NCI-H526 (cell line): ENCODE measurements at places on chromosomes 16 and 17.

DNA sequence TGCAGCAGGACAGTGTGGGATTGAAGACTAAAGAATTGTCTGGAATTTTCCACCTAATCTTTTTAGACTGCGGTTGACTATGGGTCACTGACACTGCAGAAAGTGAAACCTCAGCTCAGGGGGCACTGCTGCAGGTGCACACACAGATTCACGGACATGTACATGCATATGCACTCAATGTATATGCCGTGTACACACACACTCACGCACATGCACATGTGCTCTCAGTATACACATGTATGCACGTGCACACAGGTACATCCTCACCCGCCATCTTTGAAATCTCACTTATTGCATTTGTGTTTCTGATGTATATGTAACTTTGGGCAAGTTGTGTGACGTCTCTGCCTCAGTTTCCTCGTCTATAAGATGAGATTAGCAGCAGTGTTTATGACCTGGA lies 27.3 kb downstream of the CMIP start:
- DNase-seq = no peak

- DNase-seq = no peak
These were observed 65.7 kb upstream of the ZNF469 start for GRCh38 chr16:88316941-88317612.

DNA sequence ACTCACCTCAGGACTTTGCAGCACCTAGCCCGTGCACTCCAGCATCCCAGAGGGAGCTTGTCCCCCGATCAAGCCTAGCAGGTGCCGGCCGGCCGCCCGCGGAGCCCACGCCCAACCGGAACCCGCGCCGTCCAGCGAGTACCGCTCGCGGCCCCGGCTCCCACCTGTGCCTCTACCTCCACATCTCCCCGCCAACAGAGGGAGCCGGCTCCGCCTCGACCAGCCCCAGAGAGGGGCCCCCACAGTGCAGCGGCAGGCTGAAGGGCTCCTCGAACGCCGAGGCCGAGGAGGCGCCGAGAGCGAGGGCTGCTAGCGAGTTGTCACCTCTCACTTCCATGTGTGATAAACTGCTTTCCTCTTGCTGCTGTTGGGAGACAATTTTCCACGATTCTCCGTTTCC lies 41.1 kb upstream of the DHRS7B start:
- DNase-seq = no peak

- no peak for DNase-seq
These were observed 5.1 kb downstream of the KRT31 start for GRCh38 chr17:41392278-41392677.

DNA sequence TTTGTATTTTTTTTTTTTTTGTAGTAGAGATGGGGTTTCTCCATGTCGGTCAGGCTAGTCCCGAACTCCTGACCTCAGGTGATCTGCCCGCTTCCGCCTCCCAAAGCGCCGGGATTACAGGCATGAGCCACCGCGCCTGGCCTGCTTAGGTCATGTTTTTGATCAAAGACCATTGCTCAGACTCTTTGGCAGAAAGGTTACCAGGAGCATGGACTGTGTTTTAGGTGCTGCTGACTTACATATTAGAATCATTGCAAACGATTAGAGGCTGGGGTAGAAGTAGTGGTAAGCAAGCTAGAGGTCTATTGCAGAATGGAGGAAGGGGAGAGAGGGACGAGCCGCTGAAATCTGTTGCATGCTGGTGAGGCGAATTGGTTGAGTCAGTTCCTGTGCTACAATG lies 79.8 kb downstream of the TANGO6 start:
- no peak for DNase-seq

DNA sequence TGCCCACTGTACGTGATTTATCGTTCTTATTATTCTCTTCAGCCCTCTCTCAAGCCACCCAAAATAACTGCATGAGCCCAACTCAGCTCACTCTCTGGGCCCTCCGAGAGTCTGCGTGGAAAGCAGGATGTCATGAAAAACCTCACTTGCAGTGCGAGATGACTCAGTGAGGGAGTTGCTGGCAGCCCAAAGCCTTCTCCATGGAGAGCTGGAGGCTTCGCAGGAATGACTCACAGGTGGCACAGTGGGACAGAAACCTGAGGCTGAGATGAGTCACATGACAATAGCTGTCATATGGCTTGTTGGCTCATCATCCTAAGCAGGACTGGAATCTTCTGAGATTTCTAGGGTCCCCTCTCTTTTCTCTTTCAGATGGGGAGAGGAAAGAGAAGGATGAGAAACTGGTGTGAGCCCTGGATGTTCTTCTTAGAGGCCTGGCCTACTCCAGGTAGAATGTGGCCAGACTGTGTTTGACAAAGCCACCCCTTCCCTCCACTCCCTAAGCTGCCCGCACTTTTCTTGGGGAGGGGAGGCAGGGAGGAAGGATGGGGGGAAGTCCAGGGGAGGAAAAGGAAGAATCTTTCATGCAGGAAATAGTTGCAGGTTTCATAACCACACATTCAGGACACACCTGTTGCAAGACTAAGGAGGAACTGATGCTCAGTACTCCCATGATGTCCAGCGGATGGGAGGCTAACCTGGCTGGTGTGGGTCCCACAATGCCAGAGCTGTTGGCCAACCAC lies 160.6 kb upstream of the RPL38 start:
- no peak for DNase-seq

DNA sequence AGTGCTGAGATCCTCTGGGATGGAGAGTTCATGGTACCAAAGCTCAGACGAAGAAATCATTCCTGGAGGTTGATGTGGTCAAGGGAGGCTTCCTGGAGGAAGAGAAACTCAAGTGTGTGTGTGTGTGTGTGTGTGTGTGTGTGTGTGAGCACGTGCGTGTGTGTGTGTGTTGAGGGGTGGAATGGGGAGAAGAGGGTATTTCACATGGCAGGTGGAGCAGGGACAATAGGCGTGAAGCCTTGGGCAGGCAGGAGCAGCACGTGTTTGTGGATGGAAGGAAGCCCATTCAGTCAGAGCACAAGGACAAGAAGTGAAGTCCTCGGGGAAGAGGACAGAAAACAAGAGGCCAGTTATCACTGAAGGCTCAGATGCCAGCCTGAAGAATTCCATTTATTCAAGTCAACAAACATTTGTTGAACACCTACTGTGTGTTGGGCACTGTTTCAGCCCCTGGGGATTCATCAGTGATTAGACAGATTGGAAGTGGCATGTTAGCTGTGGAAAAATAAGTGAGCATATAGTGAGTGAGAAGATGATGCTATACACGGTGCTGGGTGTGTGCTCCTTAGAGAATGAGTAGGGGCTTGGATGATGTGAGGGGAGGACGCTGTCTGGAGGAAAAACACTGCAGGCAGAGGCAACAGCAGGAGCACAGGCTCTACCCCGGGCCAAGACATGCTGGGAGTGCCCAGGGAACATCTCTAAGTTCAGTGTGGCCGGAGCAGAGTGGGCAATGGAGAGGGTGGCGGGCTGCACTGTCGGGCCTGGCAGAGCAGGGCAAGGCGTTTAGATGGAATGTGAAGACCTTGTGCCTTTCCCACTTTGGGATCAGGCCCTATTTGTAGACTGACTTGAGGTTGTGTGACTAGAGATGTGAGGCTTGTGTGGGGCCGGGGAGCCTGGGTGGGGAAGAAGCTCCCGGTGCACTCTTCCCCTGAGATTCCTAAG lies 267.1 kb downstream of the CBLN1 start:
- no peak for DNase-seq

DNA sequence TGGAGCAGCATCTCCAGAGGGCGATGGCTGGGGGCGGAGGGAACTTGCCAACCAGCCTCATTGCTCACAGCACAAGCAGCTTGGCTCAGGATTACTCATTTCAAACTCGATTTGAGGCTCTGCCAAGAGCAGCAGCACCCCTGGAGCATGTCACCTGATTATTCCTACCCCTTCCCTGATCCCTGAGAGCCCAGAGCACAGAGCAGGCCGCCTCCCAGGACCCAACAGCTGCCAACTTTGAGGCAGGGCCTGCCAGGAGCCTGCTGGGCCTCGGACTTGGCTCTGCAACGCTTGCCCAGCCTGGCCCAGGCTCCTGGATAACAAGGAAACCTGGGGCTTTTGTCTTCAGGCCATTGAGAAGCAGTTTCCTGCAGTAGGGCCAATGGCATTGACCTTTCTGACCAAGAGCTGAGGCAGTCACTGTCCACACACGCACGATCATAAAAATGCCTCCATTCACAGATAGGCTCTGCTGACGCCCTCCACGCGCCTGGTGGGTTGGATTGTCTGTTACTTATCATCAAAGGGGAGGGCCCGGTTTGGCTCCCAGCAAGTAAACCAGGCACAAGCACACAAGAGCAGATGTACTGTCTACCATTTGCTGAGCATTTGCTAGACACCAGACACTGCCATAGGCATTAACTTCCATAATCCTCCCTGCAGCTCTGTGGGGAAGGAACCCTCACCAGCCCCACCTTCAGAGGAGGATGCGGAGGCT lies 406.6 kb upstream of the EEF2KMT start:
- DNase-seq = no peak

DNA sequence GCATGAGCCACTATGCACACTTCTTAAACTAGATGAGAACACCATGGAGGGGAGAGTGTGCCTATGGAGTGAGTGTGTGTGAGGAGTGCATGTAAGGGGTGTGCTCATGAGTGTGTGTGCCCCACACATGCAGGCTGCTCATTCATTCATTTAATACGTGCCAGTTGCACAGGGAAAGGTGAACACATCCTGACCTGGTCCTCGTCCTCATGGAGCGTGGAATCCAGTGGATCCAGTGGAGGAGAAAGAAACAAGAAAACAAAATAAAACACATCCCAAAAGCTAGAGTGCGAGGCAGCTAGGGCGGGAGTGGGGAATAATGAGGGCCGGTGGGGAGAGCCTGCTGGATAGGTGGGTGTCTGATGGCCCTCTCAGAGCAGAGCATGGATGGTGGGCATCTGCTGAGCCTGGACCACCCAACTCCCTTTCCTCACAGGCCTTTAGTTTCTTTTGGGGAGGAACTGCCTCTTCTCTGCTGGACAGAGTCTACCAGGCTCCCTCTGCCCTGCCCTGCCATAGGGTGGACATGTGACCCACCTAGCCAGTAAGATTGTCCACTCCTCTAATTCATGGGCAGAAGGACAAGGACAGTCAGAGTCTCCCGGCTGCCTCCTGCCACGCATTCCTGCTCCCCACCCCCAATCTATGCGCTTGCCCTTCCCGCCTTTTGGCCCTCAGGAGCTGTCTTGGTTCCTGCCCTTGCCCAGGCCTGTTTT lies 204.3 kb downstream of the RAB11FIP4 start:
- no peak for DNase-seq

DNA sequence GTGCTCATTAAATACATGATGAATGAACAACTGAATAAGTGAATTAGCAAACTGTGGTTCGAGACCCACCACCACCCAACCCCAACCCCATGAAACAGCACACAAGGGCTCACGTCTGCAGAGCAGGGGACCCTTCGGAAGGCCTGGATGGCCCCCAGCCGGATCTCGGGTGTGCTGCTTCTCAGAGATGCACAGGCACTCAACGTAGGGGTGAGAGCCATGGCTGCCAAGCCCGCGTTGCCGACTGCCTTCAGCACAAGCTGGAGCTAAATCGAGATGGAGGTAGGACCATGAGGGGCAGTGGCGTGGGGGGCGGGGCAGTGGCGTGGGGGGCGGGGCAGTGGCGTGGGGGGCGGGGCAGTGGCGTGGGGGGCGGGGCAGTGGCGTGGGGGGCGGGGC lies 93.2 kb downstream of the LITAF start:
- DNase-seq = no peak

DNA sequence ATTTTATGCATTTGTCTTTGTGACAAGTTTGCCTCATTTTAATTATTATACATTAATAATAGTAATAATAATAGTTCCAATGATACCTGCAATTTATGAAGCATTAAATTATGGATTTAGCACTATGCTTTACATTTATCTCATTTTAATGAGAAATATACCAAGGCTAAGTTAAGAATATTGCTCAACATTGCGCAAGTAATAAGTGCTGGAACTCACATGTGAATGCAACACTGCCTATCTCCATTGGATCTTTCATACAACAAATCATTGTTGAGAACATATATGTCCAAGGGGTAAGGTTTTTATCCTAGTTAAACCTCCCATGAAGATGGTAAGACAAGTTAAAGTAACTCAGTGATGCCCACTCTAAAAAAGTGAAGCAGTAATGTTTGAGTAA lies 703.7 kb upstream of the SOX9 start:
- no peak for DNase-seq

GRCh38 chr16:12395268-12395667 lies 408.4 kb downstream of the CPPED1 start:
- DNase-seq = no peak

DNA sequence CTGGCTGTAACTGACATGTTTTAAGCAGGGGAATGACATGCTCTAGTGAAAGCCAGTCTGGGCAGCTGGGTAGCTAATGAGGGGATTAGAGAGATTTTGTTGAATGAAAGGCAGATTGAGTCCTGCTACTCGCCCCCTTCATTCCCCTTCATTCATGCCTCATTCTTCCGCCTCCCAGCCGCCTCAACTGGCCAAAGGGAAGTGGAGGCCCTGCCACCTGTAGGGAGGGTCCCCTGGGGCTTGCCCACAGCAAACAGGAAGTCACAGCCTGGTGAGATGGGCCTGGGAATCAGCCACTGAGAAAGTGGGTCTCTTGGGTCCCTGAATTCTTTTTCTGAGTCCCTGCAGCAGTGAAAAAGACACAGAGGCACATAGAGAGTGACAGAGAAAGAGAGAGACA lies 1.1 kb upstream of the CD19 start:
- DNase-seq = no peak

- DNase-seq = no peak
These were observed 1.4 kb upstream of the RSKR start for GRCh38 chr17:28615260-28615940.
